ENCODE measurements at places on chromosomes 11 and 22.

DNA sequence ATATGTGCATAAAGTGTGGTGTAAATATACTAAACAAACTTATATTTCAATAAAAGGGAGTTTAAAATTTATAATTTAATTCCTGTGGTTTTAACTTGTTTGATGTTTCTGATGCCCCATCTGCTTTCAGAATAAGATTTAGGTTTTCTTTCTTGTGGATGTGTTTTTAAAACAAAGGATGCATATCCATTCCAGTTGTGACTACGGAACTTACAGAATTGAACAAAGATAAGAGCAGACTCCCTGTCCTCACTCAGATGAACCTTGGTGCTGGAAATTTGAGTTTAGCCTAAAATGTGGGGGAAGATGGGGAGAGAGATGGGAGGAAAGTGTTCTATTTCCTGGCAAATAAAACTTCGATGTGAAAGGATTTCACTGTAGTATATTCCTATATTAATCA, 2.5 kb downstream of the FJX1 start:
- DNase-seq: no peak

GRCh38 chr11:65110354-65110861, 1.3 kb upstream of the TM7SF2 start:
- peak; percentile 85 for DNase-seq

GRCh38 chr11:118154641-118155040, 2.0 kb upstream of the SCN4B start:
- DNase-seq: no peak

DNA sequence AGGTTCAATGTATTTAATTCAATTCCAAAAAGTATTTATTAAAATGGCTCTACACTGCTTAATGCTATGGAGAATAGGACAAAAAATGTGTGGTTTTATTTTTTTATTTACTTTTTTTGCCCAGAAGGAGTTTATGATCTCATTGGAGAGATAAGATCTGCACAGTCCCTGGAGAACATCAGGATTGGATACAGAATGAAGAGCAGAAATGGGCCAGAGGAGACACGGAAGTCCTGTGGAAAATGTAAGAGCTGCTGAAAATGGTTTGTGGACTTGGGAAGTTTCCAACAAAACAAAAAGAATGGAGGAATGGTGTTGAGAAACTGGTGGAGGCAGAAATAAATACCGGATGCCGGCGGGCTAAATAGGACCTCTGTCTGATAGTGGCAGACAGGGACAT, 554.6 kb downstream of the OPCML start:
- no peak for DNase-seq

DNA sequence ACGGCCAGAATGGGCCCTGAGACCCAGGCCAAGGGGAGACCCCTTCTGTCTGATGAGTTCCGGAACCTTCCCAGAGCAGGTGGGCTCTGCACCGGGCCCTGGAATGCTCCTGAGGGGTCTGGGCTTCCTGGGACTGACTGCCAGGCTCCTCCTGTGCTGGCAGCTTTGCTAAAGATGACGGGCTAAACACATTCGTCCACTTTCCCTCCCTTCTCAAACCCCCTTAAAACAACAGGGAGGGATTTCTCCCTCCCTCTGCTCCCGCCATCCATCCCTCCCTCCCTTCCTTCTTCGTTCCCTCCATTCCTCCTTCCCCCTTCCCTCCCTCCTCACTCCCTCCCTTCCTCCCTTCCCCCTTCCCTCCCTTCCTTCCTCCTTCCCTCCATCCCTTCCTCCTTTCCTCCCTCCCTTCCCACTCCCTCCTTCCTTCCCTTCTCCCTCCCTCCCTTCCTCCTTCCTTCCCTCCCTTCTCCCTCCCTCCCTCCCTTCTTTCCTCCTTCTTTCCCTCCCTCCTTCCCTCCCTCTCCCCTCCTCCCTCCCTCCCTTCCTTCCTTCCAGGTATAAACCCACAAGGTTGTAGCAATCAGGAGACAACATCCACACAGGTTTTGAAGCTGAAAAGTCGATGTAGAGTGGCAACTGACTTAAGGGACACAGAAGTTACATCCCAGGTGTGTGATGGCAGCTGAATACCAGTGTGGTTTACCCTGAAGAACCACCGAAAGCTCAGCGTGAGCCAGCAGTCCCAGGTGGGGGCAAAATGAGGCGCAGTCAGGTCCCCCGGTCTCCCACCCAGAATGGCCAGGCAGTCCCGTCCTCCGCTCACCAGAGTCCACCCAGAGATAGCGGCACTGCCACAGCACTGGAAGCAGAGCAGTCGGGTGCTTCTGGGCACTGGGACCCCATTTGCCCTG, 18.8 kb upstream of the MGAT3 start:
- no peak for DNase-seq

DNA sequence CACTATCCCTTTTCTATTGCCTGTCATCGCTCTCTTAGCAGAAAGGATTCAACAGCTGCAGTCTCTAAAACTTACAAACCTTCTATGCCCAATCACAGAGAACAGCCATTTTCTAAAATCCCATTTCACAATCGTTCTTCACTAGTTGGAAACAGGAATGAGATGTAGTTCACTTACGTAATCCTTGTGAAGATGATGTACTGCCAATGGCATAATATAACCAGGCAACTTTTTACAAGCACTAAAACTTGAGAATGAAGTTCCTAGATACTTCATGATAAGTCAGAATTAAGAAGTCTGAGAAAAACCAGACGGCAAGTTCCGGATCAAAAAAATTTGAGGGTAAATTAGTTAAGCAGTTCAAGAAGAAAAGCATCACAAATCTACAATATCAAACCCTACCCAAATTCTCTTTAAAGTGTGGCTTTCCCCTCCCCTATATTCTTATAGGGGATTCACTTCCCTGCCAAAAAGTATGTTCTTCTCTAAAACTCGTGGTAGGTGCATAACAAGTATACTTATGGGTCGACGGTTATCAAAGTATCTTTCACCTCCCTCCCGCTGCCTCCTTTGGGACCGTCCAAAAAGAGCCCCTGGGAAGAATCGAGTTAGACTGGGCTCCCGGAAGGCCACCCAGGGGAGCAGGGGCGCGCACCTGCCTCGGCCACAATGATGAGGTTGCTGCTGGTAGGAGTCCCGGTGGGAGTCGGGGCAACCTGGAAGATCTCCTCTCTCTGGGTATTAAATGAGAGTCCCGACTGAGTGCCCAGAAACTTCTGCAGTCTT, 666 bp downstream of the MSANTD4 start:
- DNase-seq: peak; percentile 70

All from mesenchymal stem cell (in vitro differentiated cells and primary cell).